Neural crest cell (in vitro differentiated cells): ENCODE measurements at places on chromosomes 16 and 17. TPM values are rescaled to one million over a fixed set of nuclear protein-coding genes. Genes with fewer than 3 reads are reported as not detected.

AIPL1 gene
- not detected in 2 replicates for total RNA-seq

METTL23 gene
- 28.7 and 32.3 TPM in 2 replicates for total RNA-seq

SMTNL2 gene
- 1.1 and 1.4 TPM in 2 replicates for total RNA-seq

DNA sequence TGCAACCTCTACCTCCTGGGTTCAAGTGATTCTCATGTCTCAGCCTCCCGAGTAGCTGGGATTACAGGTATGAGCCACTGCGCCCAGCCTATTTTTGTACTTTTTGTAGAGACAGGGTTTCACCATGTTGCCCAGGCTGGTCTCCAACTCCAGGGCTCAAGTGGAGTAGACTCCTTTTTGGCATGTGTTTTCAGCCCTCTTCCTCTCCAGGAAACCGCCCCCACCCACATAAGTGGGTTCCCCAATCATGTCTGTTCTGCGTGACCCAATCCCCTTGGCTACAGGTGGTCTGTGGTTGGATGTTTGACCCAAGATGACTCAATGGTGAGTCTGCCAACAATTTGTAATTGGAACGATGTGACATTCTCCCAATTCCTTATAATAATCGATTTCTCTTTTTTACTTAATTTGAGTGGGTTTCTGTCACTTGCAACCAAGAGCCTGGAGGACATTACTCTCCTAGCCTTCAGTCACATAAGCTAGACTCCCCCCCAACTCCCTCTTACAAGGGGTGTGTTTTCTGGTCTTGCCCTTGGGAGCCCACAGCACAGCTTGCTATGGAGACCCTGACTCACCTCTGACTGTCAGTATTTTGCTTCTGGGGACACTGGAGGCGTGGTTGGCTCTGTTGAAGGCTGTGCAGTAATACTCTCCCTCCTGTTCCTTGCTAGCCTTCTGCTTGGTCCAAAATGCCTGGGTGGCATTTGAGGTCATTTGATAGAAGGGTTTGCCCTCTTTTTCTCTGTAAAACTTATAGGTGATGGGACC lies 34.9 kb downstream of the PECAM1 start:
- no peak for DNase-seq

- DNase-seq: no peak
These were observed 4.2 kb downstream of the LHX1 start for GRCh38 chr17:36941265-36942010.

GRCh38 chr17:72622661-72623433 lies 469.6 kb downstream of the SLC39A11 start:
- DNase-seq: no peak

DNA sequence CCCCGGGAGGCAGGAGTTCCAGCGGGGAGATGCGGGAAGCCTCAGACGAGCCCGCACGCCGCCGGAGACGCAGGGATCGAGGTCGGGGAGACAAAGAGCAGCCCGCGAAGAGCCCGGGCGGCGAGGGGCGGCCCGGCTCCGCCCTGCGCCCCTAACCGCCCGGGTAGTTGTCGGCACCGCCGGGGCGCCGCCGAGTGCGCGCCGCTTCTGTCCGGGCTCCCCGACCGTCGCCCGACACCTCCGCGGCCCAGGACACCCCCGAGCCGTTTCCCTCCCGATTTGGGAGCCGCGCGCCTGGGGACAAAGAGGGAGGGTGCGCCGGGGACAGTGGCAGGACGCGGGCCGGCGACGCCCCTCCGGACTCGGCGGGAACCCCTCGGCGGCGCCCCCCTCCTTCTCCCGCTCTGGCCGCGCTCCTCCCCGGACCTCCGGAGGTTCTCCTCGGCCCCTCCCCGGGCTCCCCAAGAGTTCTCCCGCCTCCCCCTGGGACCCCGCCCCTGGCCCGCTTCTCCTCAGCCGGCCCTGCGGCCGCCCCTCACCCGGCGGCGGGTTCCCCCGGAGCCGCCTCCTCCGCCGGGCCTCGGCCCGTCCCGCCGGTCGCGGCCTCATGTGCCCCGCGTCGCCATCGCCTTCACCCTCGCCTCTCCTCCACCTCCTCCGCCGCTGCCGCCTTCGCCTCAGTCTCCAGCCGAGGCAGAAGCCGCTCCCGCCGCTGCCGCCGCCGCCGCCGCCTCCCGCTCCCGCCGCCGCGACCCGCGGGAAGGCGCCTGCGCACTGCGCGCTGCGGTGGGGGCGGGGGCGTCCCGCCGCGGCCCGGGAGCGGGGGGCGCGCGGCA lies at the start of gene GJC1:
Gene GJC1 (minus strand): TSS at position 765 of the 836 bp plus-strand sequence. CDS start 24,470 bp downstream, outside the sequence.
- DNase-seq: peak; percentile 51

GRCh38 chr16:67235816-67236562 lies 9.1 kb downstream of the TMEM208 start:
- no peak for DNase-seq

GRCh38 chr17:71464751-71465150 lies 656.1 kb upstream of the SOX9 start:
- DNase-seq: no peak

DNA sequence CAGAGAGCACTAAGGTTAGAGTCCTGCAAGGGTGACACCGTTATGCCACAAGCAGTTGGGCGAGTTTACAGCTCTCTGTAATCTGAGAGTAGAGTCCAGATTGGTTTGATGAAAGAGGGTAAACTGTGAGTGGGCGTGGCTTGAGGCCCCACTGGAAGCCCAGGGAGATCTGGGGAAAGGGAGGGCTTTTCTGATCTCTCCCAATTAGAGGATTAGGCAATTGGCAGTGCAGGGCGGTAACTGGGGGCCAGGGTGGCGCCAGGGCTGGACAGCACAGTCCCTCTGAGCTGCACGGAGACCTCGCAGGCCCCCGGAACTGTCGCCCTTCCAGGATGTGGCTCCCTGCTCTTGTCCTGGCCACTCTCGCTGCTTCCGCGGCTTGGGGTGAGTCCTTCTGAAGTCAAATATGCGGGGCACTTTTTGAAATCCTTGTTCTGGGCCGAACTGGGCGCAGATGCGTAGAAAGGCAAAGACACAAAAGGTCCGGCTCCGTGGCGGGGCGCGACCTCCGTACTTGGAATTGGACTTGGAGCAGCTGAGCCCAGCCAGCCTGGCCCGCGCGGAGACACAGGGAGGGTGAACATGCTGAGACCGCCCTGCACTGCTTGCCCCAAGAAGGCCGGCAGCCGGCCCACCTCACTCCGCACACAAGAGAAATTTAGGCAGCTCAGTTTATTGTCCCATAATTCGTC lies 72.4 kb downstream of the CES1 start:
- peak; percentile 16 for DNase-seq

DNA sequence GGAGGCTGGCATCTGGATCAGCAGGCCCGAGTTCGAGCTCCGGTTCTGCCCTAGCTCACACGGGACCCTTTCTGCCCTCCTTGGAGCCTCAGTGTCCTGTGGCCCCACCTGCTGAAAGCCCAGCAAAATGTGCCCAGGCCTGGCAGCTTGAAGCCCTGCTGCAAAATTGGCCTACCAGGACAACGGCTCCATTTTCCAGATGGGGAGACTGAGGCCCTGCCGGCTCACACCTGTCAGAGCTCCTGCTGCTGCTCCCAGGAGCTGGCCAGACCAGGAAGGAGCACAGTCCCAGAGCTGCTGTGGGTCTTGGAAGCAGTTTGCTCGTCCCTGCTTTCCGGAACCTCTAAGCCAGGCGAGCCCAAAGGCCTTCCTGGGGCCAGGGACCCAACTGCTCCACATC lies 17.4 kb downstream of the ZNF469 start:
- no peak for DNase-seq

DNA sequence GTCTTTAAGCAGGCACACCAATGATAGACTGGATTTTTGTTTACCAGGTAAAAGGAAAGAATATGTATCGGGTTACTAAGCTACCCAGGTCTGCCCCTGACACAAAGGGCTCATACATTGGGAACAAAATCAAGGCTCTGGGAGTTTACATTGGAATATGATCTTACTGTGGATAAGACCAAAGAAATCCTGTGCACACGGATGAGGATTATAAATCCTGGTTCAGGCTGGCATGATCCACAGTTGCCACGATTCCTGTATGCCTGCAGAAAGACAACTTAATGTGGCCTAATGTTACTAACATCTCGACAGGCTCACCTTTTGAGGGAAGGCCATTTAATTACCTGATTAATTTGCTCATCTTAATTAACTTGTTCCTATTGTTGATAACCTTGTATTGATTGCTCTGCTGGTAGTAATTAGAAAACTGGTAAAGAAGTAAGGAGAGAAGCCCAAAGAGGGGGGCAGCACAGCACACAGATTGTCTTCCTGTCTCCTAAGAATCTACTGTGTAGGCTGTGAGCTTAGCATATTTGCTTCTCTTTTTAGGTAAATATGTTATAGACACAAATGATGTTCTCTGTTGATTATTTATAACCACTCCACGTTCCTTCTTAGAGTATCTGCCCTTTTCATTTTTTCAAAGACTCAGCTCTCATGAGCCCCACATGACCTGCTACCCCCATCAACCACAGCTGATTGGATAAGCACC lies 51.0 kb upstream of the TOX3 start:
- DNase-seq: no peak

DNA sequence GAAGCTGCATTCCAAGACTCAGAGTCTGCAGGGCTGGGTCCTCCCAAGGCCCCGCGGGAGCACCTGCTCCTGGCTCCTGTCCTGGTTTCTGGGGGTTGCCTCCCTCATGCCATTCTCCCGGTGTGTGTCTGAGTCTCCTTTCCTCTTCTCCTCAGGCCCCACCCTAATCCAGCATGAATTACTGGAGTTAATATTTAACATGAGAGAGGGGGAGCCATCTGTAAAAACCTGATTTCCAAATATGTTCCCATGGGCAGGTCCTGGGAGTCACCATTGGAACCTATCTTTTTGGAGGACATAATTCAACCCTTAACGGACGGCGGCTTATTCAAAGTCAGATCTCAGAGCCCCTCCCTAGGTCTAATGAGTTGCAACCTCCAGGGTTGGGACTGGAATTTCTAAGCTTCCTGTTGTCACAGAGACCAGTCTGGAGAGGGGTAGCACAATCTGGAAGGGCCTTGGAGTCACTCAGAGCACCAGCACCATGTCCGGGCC lies 5.4 kb downstream of the C17orf99 start:
- DNase-seq: no peak

- no peak for DNase-seq
These were observed 34.9 kb downstream of the NDEL1 start for GRCh38 chr17:8470447-8471047.
